ENCODE measurements at places on chromosomes 5 and 9.

DNA sequence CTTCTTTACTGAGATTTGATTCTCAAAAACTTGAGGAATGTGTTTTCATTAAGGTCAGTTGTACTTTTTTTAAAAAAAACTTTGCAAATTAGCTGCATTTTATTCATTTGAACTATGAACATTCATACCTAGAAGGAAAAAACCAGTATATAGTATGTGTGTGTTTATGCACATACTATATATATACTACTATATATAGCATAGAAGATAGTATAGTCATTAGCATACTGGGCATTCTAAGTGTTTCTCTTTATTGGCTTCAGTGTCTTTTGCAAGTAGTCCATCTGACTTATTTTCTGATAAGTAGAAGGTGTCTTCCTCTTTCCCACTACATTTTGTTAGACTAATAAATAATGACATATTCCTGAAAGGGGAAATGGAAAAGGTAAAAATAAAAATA is 33.0 kb downstream of the ELOVL7 start:
- DNase-seq, result no peak

DNA sequence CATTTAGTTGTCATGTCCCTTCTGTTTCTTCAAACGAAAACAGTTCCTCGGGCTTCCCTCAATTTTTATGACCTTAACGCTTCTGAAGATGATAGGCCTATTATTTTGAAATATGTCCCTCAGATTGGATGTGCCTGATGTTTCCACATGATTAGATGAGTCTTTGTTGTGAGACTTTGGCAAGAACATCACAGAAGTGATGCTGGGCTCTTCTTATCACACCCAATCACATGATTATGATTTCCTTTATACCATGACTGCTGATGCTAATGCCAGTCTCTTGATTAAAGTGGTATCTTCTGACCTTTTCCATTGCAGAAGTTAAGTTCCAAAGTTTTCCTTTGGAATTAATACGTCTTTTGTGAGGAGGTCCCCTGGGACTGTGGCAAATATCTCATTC is 175.7 kb downstream of the SAXO1 start:
- DNase-seq, result no peak

DNA sequence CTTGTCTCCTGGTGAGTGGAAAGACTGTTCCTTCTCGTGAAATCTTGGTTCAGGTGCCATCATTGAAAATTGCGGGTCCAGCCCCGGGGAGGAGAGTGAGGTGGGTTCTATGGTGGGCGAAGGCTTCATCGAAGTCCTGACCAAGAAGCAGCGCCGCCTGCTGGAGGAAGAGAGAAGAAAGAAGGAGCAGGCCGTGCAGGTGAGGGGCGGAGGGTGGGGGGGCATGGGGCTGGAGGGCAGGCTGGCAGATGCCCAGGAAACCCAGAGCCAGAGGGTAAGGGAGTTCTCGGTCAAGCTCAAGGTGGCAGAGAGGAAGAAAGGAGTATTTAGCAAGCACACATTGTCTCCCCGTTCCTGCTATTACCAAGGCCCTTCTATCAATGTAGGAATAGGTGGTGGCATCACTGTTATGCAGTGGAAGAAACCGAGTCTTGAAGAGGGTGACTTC is 24.3 kb upstream of the POMT1 start:
- no peak for DNase-seq

GRCh38 chr5:95959051-95959887 is 2.4 kb downstream of the ELL2 start:
- DNase-seq, result no peak

DNA sequence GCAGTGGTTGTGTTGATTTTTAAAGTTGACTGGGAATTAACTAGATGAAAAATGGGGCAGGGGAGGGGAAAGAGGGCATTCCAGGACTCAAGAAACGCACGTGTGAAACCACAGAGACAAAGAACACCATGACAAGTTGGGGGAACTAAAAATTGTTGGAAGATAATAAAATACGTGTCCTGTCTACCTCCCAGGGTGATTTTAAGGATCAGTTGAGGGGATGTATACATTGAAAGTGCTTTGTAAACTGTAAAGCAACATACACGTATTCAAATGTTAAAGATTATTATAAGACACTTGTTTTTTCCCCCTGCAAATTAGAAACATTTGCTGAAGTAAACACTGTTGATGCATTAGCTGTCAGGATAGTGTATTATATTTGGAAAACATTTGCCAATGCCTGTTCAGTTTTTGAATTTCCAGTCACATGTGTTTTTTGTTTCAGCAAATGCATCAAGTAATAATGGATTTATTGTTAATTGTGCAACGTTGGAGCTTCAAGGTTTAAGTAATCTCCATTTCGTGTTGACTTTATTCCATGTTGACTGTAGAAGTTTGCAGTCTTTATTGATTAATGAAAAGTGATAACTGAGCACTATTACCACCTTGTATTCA is 412.7 kb downstream of the ACTL7B start:
- no peak for DNase-seq

GRCh38 chr5:43634621-43635020 is 31.6 kb downstream of the NNT start:
- DNase-seq, result no peak

DNA sequence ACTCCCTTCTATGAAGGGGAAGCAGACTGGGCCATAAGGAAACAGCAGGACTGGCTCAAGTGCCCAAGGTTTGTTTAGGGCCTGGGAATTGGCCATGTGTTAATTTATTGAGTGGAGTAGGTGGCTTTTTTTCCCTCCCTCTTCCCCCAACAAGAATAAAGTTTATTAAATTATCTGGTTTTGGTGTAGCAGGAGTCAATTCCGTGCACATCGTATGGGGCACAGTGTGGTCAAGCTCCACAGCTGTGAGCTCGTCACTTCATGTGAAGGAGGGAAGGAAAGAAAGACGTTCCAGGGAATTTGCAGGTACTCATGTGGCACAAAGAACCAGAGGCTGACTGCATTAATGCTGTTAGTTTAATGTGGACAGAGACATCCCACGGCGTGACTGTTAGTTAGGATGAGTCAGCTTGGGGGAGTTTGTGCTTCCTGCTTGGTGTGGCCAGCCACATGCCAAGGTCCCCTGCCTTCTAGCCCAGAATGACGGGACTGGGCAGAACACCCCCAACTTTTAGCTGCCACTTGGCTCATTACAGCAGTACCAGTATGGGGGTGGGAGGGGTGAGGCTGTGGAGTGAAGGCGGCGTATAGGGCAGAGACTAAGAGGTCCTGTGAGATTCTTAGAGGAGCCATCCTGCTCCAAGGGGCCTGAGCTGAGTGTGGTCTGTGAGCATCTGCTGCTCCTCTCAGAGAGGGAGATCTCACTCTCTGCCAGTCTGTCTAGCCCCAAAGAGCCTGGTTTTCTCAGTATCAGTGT is 33.2 kb downstream of the CSF1R start:
- DNase-seq, result no peak

DNA sequence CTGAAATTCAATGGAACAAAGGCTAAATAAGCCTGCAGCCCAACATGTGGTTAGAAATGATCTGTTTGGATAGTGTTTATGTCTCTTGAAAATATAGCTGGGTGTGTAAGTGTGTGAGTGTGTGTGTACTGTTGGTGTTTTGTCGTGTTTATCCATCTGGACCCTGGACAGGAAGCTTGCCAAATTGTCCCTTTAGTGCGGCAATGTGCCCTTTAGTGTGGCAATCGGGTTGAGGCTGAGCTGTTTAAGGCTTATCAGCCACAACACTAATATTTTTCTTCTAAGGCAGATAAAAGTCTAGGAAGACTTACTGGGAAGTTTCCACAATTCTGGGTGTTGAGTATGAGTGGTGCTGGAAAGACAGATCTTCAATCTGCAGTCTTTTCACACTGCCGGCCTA is 180.2 kb downstream of the YTHDC2 start:
- no peak for DNase-seq

- DNase-seq, result no peak
Measured at GRCh38 chr9:126527109-126527825, 86.5 kb upstream of the LMX1B start.

- DNase-seq, result no peak
Measured at GRCh38 chr5:135576075-135576599, 2.7 kb downstream of the CXCL14 start.

Data from breast epithelium (tissue), 4 donors.